Stimulated activated CD4-positive, alpha-beta T cell treated with anti-CD3 and anti-CD28 coated beads, Interleukin-12 subunit alpha, Interleukin-12 subunit beta, amount 100 ng/mL, for 48 hours (primary cell): ENCODE measurements at places on chromosomes 5 and 9.

GRCh38 chr9:93899609-93900435 is 55.3 kb downstream of the BARX1 start:
- DNase-seq: no peak

DNA sequence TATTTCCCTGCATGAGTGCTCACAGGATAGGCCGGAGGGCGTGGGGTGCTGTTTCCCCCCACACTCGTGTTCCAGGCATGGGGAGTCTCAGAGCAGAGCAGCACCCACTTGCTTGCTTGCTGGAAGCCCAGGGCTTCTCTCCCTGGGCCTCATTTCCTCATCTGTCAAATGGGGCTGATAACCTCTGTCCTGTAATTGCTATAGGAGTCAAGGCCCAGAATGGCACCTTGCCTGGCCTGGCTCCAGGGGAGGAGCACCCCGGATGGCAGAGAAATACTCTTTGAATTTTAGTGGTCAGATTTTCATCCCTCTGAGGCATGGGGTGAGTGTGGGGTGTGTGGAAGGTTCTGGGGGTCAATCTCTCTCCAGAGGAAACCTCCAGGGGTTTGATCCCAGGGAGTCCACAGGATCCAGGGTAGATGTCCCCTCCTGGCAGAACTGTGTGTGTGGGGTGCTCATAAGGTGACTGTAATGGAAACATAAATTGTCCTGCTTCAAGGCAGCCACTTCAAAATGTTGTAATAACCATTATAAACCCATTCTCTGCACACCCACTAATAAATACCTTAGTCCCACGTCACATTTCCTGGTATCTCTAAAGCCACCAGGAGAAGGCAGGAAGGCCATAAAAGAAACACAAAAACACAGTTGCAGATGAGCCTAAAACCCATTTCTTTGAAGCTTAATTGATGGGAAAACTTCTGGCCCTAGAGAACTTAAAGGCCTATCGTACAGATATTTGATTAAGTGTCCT is 272.2 kb downstream of the FSTL4 start:
- no peak for DNase-seq

GRCh38 chr9:100303747-100304146 is 49.0 kb downstream of the TEX10 start:
- DNase-seq: no peak

DNA sequence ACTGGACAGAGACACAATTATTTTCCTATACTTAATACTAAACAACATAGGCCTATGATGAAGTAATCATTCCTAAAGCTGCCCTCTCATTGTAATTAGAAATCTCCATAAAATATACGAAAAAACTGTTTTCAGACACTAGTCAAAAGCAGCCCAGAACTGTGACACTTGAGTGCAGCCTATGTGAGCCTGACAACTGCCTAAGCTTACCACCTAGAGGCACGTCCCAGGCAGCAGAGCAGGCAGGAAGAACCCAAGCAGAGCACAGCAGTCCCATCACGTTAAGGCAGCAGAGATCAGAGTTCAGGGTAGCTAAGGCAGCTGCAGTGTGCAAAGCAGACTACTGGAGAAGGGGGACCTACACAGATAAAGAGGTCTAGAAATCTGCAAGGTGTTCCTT is 46.4 kb downstream of the GOLPH3 start:
- no peak for DNase-seq

DNA sequence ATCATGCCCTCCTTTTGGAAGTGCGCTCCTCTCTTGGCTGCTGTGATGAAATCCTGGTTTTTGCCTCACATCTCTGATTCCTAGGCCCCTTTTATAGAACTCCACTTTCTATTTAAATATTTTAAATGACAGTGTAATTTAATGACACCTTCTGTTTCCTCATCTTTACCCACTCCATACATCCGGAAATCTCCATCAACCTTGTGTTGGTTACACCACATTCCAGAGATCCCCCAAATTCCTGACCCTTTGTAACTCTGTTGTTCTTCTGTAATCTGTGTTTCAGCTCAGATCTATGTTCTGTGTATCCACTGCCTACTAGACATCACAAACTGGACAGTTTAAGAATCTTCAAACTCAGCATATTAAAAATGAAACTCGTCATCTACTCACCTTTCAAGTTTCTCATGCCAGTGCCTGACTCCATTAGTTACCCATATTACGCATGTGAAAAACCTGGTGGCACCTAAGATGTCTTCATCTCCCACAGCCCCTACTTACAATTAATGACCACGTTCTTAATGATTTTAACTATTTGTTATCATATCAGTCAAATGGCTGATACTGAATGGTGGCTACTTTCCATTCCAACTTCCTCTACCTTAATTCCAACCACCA is 25.1 kb downstream of the PARP8 start:
- DNase-seq: no peak

GRCh38 chr5:148202531-148203203 is at the start of gene SPINK6:
SPINK6 (plus strand) TSS chr5:148203042; CDS start chr5:148203097, 55 bp downstream.
- DNase-seq: no peak

DNA sequence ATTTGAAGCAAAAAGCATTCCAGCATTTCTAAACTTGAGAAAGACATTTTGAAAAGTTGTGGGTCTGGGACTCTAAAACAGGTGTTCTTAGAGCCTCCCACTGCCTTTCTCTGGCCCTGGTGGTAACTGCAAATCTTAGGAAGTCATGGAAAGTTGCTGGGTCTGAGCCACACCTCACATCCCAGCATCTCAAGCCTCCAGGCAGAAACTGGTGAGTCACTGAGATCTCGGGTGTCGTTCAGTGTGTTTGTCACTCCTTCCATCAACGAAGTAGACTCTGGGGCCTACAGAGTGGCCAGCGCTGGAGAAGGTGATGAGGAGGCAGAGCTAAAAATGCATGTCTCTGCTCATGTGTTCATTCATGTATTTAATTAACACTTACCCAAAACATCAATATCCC is 59.6 kb upstream of the C5orf58 start:
- no peak for DNase-seq

GRCh38 chr5:91378752-91379211 is 4.3 kb downstream of the ARRDC3 start:
- DNase-seq: no peak

DNA sequence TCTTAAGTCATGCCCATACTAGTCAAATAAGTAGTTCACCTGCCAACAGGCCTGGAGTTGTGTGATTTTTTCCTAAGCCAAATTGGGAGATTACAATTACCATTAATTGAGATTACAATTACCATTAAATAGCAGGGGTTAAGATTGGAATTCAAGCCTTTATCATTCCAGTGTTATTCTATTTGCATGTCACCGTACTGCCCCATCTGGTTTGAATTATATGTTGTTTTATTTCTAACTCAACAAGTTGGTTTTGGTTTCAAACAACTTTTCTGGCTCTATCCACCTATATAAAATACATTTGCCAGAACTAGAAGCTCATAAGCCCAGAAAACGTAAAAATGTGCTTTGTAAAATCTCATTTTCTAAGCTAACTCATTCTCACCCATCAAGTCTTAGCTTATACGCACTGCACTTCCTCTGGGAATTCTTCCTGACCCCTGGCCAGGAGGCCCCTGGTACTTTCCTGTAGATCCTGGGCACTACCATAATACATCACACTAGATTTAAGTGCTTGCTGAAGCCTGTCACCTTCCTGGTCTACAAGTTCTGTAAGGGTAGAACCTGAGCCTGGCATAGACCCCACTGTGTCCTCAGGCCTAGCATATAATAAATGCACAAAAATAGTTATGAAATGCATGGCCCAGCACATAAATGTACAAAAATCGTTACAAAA is 242.0 kb upstream of the TRPM3 start:
- no peak for DNase-seq
